Epithelial cell of proximal tubule (primary cell): ENCODE measurements at places on chromosomes 1 and 21. TPM values are rescaled to one million over a fixed set of nuclear protein-coding genes. Genes with fewer than 3 reads are reported as not detected.

The PPP1R15B gene
- total RNA-seq: 26.6 and 28.5 TPM in 2 replicates

The KIRREL1 gene
- 194 and 275 TPM in 2 replicates for total RNA-seq

The NBPF14 gene
- 9.4 and 23.4 TPM in 2 replicates for total RNA-seq

The RAB42 gene
- 14.5 and 18.3 TPM in 2 replicates for total RNA-seq

The PRKAA2 gene
- total RNA-seq: 6.4 and 8.4 TPM in 2 replicates

The PSMA5 gene
- 67.5 and 79.9 TPM in 2 replicates for total RNA-seq

The LCE2A gene
- total RNA-seq: not detected in 2 replicates

The CYP4A22 gene
- total RNA-seq: not detected in 2 replicates

The LHX8 gene
- total RNA-seq: not detected in 2 replicates

The TNFSF4 gene
- 0.29 and 0.35 TPM in 2 replicates for total RNA-seq

The DTL gene
- total RNA-seq: 17.6 and 31.5 TPM in 2 replicates

The KANK4 gene
- under 0.01 TPM in 1 of 2 replicates, not detected in the other for total RNA-seq

The BSND gene
- total RNA-seq: not detected in 2 replicates

The ACP6 gene
- total RNA-seq: 6.9 and 11.9 TPM in 2 replicates

The KLHDC7A gene
- 0.98 and 1.6 TPM in 2 replicates for total RNA-seq

The KRTAP19-1 gene
- not detected in 2 replicates for total RNA-seq

The INTS7 gene
- 17.8 and 21.6 TPM in 2 replicates for total RNA-seq

The DIO1 gene
- not detected in 2 replicates for total RNA-seq

The MYOG gene
- not detected in 2 replicates for total RNA-seq

The RIMS3 gene
- 1.8 and 4.2 TPM in 2 replicates for total RNA-seq
